Activated CD4-positive, alpha-beta T cell treated with anti-CD3 and anti-CD28 coated beads, Interleukin-2, amount 50 U/mL, for 24 hours (primary cell): ENCODE measurements at places on chromosomes 3 and 15.

DNA sequence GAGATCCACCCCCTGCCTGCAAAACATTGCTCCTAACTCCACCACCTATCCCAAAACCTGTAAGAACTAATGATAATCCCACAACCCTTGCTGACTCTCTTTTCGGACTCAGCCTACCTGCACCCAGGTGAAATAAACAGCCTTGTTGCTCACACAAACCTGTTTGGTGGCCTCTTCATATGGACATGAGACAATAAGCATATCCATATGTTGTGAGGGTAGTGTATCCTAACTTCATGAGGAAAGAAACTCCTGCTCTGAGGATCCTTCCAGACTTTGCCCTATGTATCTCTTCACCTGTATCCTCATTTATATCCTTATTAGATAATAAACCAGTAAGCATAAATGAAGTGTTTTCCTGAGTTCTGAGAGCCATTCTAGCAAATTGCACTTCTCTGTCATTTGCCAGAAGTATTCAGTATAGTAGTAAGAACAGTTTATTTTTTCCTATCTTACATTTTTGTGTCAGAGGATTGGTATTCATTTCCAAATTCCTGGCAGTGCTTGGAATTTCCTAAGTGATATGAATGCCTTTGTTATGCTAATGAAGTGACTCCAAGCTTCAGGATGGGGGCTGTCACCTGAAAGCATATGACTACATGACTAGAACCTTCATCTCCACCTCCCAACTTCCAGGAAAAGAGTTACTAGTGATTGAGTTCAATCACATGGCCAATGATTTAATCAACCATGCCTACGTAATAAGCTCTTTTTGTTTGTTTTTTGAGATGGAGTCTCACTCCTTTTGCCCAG lies 30.2 kb downstream of the TTBK2 start:
- no peak for DNase-seq

DNA sequence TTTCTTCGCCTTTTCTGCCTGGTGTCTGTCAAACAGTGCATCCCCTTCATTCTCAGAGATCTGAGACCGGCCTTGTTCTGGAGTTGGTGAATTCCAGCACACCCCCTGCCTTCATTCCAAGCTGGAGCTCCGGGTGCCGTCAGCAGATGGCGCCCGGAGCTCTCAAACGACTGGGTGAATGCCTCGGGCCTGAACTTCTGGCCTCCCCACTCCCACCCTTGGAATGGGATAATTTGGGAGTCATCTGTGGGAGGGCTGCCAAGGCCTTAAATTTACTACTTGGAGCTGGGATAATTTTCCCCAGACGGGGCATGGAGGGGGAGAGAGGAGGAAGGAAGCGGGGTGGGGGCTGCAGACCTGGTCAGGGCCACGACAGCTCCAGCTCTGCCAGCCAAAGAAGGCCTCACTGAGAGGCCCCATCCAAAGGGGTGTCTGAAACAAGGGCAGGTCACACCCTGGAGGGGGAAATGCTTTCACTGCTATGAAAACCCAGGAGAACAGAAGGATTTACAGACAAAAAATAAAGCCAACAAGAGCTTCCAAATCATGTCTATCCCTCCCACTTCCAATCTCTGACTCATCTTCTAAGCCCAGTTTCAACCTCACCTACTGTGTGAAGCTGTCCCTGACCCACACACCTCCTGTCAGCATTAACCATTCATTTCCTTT lies 187.9 kb downstream of the OPA1 start:
- no peak for DNase-seq

DNA sequence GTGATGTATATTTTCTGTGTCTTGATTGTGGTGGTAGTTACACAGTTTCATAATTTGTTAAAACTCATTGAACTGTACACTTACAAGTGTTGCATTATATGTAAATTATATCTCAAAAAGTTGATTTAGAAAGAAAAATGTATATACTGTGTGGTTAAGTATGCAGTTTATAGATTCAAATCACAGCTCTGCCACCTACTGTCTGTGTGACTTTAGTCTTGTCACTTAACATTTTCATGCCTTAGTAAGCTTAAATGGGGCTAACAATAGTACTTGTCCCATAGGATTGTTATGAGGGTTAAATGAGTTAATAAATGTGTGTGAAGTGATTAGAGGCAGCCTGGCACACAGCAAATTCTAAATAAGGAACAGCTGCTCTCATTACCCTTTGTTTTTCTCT lies 120.9 kb upstream of the P2RY1 start:
- no peak for DNase-seq

DNA sequence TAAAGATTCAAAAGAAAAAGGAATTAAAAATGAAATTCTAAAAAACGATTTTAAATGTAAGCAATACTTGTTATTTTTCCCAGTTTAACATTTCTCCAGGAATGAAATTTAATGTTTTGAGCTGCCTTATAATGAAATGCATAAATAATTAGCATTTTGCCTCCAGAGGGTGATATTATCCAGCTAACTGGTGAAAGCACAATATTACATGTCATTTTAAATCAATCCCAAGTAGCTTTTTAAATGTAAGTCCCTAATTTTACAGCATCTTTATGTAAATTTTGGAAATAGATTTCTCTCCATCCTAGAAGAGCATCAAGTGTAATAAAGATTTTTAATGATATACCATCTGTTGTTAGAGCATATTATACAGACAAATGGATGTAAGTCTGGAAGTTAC lies 139.1 kb upstream of the P2RY1 start:
- no peak for DNase-seq

GRCh38 chr3:16790432-16791400 lies 94.0 kb upstream of the PLCL2 start:
- no peak for DNase-seq

DNA sequence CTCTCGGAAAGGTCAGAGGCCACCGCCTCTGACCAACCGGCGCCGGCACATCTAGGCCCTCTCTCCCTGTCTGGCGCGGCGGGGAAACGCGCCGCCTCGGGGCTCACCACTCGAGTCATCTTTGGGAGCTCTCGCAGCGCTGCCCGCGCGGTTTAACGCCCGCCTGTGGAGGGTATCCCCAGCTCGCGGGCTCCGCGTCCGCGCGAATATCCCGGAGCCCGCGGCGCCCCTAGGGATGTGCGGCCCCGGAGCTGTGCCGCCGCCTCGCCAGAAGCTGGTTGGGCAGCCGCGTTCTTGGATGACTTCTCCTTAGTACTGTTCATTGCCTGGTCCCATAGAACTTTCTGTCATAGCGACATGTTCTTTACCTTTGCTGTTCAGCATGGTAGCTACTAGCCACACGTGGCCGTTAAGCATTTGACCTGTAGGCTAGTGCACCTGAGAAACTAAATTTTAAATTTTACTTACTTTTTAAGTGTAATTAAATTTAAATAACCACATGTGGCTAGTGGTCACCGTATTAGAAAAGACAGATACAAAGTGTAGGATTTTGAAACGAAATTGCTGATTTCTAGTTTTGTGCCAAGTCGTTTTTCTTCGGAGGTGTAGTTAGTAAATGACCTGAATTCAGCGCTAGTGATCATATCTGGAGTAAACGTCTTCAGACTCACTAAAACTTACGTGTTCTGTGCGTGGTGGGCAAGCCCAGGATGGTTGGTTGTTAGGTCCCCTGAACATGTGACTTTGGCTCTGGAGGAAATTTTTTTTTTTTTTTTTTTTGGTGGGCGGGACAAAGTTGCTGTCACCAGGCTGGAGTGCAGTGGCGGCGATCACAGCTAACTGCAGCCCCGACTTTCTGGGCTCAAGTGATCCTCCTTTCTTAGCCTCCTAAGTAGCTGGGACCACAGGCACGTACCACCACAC lies 835 bp downstream of the ARIH2 start:
- DNase-seq, result peak; percentile 49
